ENCODE measurements at places on chromosomes 2 and 18.

DNA sequence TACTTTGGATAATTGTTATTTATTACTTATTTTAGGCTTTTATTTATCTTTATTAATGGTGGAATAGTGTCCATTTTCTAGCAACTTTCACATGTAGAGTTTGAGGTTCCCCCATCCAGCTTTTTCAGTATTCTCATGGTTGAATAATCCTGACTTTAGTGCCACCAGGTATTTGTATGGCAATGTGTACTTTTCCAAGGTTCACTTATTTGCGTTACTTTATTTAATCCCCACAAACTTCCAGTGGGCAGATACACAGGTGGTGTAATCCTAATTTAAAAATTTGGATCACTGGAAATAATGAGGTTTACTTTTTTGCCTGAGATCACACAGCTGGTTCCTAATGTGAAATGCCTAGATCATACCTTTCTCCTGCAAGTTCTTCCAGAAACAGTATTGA lies 30.5 kb downstream of the NAB1 start:
- DNase-seq: no peak

- no peak for DNase-seq
Measured at GRCh38 chr2:38113981-38114708, 38.2 kb upstream of the CYP1B1 start.

DNA sequence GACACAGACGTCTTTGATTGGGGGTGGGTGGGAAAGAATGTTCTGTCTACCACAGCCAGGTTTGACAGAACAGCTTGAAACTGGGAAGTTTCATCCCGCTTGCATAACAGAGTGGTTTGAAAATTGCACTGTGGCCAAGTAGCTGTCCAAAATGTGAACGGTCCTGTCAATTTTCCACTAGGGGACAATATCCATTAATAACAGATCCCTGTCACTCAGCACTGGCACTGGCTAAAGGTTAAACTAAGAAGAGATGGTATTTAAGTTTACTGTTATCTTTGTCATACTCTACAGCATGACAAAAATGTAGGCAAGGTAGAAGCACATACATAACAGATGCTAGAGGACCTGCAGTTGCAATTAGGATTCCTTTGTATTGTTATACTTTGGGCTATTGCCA lies 55.6 kb upstream of the ACMSD start:
- no peak for DNase-seq

GRCh38 chr2:177281400-177282180 lies 17.1 kb upstream of the NFE2L2 start:
- no peak for DNase-seq

GRCh38 chr18:13716916-13717315 lies 9.4 kb downstream of the FAM210A start:
- DNase-seq: no peak

GRCh38 chr2:216188559-216188850 lies 79.4 kb downstream of the XRCC5 start:
- no peak for DNase-seq

DNA sequence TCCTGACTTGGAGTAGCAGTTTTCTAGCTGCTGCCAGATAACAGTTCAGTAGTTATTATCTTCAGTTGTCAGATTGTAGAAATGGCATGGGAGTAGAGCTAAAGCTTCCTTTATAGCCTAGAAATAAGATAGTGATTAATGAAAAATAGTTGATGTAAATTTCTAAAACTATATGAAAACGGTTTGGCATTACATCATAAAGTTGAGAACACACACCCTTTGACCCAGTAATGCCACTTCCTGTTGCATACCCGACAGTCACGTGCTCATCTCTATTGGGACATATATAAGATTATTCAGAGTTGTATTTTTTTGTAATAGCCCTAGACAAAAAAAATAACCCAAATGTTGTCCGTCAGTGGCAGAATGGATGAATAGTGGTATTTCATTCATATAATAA lies 39.4 kb upstream of the ASB1 start:
- DNase-seq: no peak

DNA sequence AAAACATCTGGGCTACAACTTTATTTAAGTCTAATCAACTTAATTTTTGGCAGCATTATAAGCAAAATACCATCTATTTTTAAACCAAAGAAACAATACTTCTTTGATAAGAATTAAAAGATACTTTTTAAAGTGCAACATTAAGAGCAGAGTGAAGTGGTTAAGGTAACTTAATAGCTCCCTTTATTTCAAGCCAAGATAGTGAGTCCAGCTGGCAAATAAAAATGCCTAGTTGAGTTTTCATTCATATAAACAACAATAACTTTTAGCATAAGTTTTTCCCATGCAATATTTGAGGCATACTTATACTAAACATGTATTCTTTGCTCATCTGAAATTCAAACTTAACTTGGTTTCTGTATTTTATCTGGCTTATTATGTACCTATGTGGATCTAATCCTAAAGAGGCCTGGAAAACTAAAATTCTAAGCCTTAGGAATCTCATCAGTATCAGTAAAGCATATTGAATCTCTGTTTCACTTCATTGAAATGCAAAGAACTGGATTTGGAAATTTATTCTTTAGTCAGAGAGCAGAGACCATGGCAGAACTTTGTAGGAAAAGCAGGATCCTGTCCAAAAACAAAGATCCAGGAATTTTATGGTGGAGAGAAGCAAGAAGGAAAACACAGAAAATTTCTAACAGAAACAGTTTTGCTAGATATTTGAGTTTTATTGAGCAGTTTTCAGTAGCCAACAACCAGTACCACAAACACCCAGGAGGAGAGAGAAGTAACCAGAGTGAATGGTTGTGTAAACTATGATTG lies 95.9 kb downstream of the COL3A1 start:
- no peak for DNase-seq

GRCh38 chr2:71859211-71859847 lies 288.3 kb downstream of the CYP26B1 start:
- DNase-seq: no peak

DNA sequence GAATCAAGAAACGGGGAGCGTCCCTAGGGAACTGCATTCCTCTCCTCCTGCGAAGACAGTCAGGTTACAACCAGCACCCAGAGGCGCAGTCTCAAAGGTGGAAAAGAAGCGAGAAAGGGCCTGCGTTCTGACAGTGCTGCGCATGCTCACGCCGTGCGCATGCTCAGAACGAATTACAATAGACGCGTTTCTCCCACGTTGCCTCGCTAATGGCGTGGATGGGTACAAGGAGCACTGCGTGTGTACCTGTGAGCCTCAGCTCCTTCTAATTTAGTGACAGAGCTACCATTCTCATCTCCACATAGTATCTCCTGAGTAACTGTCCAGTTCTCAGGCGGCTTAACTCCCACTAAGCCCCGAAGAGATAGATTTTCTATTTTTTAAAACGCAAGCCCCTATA lies 448.8 kb downstream of the TXNL1 start:
- DNase-seq: no peak
